ENCODE measurements at places on chromosomes 7 and 10.

GRCh38 chr10:117980216-117980615 lies 66.5 kb downstream of the RAB11FIP2 start:
- DNase-seq, result no peak

GRCh38 chr7:149562602-149563001 lies 65.0 kb upstream of the ZNF746 start:
- DNase-seq, result no peak

DNA sequence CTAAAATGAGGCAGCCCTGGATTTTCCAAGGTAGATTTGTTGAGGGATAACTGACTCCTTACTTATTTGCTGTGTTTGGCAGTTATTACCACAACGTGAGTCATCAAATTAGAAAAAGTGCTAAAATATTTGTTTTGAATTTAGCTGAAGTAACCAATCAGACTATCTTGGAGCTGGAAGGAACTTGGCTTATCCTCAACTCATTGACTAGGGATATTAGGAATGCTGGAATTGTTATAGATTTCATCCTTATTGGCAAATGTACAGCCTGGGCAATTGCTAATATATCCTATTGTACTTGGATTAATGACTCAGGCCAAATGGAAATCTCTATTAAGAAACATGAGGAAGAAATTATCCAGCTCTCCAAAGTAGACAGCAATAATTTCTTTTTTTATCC lies 1189.0 kb upstream of the LRRN3 start:
- DNase-seq, result no peak

DNA sequence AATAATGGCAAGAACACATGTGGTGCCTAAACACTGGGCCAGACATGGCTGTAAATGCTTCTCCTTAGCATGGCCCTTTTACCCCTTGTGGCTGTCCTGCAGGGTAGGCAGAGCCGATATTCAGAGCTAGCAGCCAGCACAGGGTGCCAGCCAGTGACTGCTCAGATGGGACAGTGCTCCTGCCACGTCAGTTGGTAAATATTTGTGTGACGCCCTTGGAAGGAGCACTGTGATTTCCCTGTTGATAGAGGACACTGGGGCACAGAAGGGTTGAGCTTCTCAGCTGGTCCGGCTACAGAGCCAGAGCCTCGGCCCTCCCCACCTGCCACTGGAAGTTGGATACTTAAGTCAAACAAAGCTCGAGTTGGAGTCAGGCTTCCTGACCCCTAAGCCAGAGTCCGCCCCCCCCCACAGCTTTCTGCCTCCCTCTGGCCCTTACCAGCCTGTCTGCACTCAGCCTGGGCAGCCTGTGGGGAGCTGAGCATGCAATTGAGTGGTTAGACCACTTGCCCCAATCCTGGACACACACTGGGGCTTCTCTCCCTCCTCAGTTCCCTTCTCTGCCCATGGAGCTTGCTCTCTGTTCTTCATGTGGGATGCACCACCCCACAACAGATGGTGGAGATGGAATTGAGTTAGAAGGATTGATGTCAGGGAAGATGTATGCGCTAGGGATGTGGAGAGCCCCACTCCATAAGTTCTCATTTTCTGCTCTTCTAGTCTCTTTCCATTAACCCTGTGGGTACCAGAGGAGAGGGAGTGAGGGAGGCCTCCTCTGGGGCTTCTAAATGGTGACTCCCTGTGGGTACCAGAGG lies 350.8 kb downstream of the PLXNA4 start:
- DNase-seq, result no peak

DNA sequence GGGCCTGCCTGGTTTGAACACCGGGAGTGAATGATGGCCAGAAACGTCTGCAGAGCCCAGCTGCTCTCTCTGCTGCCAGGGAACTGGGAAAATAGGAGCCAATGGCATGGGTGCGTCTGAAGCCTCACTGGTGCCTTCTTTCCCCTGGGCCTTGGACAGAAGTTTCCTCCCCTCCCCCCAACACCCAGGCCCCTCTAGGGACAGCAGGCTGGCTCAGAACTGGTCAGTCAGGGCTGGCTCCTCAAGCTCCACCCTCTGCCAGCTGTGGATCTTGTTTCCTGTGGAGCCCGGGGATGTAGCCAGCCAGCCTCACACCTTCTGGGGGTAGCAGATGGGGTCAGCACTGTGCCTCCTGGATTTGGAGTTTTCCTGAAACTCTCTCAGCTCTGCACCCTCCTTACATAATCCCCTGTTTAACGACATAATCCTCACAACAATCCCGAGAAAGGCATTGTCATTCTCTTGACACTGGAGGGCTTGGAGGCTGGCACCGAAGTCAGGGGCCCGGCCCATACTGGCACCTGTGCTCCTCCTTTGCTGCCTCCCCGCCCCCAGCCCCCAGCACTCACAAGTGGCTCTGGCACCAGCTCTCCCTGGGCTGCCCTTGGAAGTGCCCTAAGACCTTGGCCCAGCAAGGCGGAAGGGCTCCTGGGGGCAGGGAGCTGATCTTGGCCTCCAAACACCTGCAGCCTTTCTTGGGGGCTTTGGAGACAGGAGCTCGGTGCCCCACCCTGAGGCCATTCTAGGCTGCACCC lies 5.7 kb downstream of the LDB3 start:
- no peak for DNase-seq

DNA sequence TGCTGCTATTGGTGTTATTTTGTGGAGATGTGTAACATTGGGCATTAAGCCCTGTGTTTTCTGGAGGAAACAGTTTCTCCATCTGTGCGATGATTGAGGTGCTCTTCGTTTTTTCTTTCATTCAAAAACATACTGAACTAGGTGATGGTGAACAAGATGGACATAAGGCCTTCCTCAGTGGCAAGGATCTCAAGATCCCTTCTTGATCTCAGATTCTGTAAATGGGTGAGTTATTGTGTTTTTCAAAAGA lies 759 bp upstream of the ELAPOR2 start:
- DNase-seq, result no peak

All from stimulated activated effector memory CD8-positive, alpha-beta T cell treated with anti-CD3 and anti-CD28 coated beads, Interleukin-12 subunit alpha, Interleukin-12 subunit beta, amount 100 ng/mL, for 72 hours (primary cell).